ENCODE measurements at places on chromosomes 2 and 18.

DNA sequence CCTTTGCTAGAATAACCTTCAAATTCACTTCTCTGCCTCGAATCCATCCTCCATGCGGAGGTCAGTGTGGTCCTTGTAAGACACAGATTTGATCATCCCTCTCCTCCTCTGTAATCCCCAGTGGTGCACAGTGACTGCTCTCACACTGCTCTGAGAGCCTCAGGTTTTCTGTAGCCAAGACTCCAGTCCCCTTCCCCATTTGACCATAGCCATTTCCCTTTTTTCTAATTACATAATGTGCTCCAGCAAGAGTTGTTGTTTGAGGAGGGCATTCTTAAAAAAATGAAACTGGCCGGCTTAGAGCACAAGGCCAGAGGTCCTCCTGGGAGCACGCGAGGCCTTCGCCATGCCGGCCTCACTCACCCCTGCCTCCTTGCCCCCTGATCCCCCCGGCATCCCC, 34.7 kb upstream of the LPIN1 start:
- no peak overlapping the region for H3K27ac ChIP-seq
- peaks cover 25% of the 10 kb centered on the region for H3K27me3 ChIP-seq
- no peaks in the 10 kb centered on the region for H3K36me3 ChIP-seq
- DNase-seq = no peak

GRCh38 chr2:37274359-37274965, 43.0 kb downstream of the NDUFAF7 start:
- H3K4me3 ChIP-seq = no peak overlapping the region
- no peaks in the 10 kb centered on the region for H3K27me3 ChIP-seq
- H3K4me1 ChIP-seq = no peaks in the 10 kb centered on the region
- no peak overlapping the region for H3K27ac ChIP-seq
- no peak for DNase-seq

DNA sequence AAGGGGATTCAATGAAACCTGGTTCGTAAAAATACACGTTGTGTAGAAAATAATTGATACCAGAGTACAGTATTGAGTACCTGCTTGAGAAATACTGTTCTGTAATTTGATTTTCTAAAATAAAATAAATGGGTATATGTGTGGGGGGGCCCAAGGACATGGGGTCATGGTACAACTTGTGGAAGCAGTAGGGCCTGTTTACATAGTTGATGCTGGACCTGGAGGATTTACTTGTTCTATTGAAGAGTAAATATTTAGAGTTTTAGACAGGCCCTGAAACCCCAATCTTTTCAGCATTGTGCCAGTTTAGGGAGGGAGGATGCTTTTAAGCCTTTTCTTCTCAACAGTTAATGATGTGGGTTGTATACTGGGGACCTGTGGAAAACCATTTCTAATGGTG, 11.7 kb downstream of the CERS6 start:
- H3K36me3 ChIP-seq = no peaks in the 10 kb centered on the region
- H3K4me1 ChIP-seq = peaks cover 23% of the 10 kb centered on the region
- DNase-seq = no peak
- no peak overlapping the region for H3K27ac ChIP-seq
- H3K27me3 ChIP-seq = no peaks in the 10 kb centered on the region

- DNase-seq = no peak
- H3K4me1 ChIP-seq = no peaks in the 10 kb centered on the region
- no peak overlapping the region for H3K27ac ChIP-seq
- no peaks in the 10 kb centered on the region for H3K36me3 ChIP-seq
- no peak overlapping the region for H3K4me3 ChIP-seq
Measured at GRCh38 chr18:26777351-26778053, 88.0 kb downstream of the AQP4 start.

DNA sequence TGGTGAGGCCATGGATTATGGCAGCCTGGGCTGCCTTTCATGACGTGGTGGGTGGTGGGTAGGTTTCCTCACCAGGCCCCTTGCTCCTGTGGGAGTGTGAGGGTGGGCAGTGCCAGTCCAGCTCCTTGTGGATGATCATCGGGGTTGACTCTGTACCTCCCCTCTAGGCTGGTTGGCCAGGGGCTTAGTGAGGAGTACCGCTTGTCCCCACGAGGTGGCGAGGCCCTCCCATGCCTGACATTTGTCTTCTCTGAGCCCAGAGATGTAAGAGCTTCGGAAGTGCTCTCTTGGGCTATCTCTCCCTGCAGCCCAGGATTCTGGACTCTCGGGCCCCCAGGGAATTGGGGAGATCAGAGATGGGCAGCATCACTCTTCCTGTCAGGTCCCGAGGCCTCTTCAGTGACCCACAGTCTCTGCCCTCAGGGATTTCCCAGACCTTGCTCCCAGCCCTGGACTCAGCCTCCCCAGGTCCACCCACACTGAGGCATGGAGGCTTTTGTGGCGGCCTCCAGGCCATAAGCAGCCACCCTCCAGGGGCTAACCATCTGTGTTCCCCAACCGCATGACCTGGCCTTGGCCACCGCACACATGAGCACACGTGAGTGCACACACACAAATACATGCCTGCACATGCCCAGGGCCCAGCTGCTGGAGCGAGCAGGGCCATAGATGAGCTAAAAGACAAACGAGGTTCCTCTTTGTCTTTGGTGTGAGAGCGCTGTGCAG, 6.5 kb downstream of the SPR start:
- H3K27ac ChIP-seq = no peak overlapping the region
- peaks cover 2% of the 10 kb centered on the region for H3K36me3 ChIP-seq
- H3K4me3 ChIP-seq = no peak overlapping the region
- DNase-seq = no peak

DNA sequence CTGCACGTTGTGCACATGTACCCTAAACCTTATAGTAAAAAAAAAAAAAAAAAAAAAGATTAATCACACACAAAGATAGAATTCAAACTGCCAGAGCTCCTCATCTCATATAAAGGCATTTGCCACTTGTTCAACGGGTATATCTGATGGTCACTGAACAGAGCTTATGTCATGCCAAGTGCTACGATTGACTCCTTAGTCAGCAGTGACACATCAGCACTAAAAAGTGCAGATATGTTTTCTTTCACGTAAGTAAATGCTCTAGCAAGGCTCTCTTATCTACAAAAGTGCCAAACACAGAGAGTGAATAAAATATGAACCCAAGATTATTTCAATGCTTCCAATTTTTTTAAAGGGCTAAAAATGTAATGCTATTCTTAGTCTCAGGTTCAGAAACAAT, 1.1 kb downstream of the LMAN1 start:
- H3K4me3 ChIP-seq = peak overlapping the region; percentile 85
- H3K27me3 ChIP-seq = no peaks in the 10 kb centered on the region
- peaks cover 23% of the 10 kb centered on the region for H3K4me1 ChIP-seq

Measured in central memory CD8-positive, alpha-beta T cell (primary cell).